ENCODE measurements at places on chromosomes 5 and 9.

- H3K27ac ChIP-seq = no peak overlapping the region
- no peaks in the 10 kb centered on the region for H3K36me3 ChIP-seq
- no peaks in the 10 kb centered on the region for H3K27me3 ChIP-seq
- no peak overlapping the region for H3K4me3 ChIP-seq
Observed at GRCh38 chr5:20113931-20114330, 125.9 kb upstream of the CDH18 start.

DNA sequence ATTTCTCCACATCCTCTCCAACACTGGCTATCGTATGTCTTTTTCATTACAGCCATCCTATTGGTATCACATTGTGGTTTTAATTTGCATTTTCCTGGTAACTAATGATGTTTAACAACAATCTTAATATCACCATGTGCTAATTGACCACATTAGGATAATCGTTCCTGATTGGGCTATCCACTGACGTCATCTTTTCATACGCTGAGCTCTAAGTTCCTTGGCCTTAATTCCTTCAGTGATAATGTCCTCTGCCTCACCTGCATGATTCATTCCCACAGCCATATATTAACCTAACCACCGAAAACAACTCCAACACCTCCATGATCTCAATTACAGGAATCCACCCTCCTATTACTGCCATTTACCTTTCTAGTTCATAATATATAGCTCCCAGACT is 547.9 kb upstream of the BRINP1 start:
- H3K27me3 ChIP-seq = peaks cover 2% of the 10 kb centered on the region
- no peak for DNase-seq
- no peak overlapping the region for H3K27ac ChIP-seq
- H3K4me1 ChIP-seq = no peaks in the 10 kb centered on the region
- no peak overlapping the region for H3K4me3 ChIP-seq

- H3K4me1 ChIP-seq = no peaks in the 10 kb centered on the region
- no peaks in the 10 kb centered on the region for H3K36me3 ChIP-seq
- no peak for DNase-seq
- H3K4me3 ChIP-seq = no peak overlapping the region
- no peak overlapping the region for H3K27ac ChIP-seq
- H3K27me3 ChIP-seq = no peaks in the 10 kb centered on the region
Observed at GRCh38 chr5:56984445-56984844, 32.5 kb upstream of the MIER3 start.

DNA sequence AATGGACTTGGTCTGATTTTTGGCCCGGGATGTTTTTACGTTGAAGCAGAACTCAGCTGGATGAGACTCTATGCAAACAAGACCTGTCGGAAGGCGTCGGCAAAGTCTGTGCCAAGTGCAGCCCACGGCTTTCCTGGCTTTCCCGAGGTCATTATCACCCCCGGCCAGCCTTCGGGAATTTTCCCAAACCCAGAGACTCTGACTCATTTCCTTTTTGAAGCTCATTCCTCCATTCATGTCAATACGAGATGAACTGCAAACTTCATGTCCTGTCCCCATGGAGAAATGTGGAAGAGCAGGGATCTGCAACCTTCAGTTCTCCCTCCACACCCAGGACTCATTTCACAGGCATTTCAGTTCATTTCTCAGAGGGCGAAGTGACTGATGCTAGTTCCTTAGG is 95.3 kb downstream of the IRX2 start:
- no peaks in the 10 kb centered on the region for H3K36me3 ChIP-seq
- H3K4me3 ChIP-seq = no peak overlapping the region
- DNase-seq = no peak
- no peaks in the 10 kb centered on the region for H3K27me3 ChIP-seq

DNA sequence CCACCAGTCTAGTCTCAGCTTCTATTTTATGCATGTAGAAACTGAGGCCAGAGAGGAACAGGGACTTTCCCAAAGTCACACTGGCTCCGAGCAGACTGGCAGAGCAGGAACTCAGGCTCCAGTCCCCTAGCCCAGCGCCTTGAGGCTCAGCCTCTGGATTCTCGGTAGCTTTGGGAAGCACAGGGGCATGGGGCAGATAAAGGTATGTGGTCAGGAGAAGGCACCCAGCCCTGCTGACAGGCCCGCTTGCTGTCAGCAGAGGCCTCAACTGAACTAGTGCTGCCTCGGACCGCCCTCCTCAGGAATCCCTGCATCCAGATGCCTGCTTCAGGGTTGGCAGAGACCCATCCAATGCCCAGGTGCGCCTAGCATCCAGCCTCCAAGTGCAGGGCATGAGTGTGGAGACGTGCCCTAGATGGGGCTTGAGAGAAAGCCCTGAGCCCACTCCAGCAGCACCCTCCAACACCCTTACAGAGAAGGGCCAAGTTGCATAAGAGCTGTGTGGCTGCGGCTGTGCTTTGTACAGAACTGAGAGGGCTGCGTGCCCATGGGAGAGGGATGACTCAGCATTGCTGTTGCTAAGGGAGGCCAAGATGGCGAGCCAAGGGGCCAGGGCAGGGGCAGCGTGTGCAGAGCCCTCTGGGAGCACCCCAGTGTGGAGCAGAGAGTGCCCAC is 168.6 kb downstream of the MACROH2A1 start:
- H3K27me3 ChIP-seq = peaks cover 4% of the 10 kb centered on the region
- H3K4me3 ChIP-seq = no peak overlapping the region
- H3K27ac ChIP-seq = no peak overlapping the region
- peaks cover 10% of the 10 kb centered on the region for H3K4me1 ChIP-seq
- no peak for DNase-seq

GRCh38 chr9:72477930-72478518 is 43.4 kb upstream of the TMC1 start:
- no peaks in the 10 kb centered on the region for H3K27me3 ChIP-seq
- no peak overlapping the region for H3K4me3 ChIP-seq
- H3K27ac ChIP-seq = peak overlapping the region; percentile 71
- no peak for DNase-seq
- peaks cover 12% of the 10 kb centered on the region for H3K4me1 ChIP-seq

DNA sequence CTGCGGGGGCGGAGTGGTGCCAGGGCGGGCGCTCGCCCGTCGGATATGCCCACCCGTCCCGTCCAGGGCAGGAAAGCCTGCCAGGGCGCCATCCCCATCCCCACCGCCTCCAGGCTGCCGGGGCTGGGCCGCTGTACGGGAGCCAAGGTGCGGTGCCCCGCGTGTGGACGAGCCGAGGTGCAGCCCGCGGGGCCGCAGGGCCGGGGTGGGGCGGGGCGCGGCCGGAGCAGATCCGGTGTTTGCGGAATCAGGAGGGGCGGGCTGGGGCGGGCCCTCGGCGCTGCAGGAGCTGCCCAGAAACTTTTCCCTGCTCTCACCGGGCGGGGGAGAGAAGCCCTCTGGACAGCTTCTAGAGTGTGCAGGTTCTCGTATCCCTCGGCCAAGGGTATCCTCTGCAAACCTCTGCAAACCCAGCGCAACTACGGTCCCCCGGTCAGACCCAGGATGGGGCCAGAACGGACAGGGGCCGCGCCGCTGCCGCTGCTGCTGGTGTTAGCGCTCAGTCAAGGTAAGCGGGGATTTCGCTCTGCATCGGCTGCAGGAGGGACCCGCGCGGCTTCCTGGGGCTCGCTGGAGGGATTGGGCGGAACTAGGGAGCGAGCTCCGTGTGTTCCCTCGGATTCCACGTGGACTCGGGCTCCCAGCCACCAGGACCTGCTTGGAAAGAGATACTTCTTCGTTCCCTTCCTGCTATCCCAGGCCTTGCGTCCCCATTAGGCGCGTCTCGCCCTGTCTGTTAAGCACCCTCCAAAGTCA is at the start of gene ITGA2:
ITGA2 (plus strand) TSS at position 328 of the 756 bp plus-strand sequence; CDS start at position 445, 117 bp downstream.
- H3K4me1 ChIP-seq = peaks cover 18% of the 10 kb centered on the region
- no peak within 1 kb of the TSS for H3K27ac ChIP-seq
- DNase-seq = peak; percentile 63
- peaks cover 24% of the 10 kb centered on the region for H3K27me3 ChIP-seq

- no peak overlapping the region for H3K4me3 ChIP-seq
- H3K27ac ChIP-seq = no peak overlapping the region
- peaks cover 11% of the 10 kb centered on the region for H3K4me1 ChIP-seq
Observed at GRCh38 chr5:2985718-2986117, 234.2 kb upstream of the IRX2 start.

DNA sequence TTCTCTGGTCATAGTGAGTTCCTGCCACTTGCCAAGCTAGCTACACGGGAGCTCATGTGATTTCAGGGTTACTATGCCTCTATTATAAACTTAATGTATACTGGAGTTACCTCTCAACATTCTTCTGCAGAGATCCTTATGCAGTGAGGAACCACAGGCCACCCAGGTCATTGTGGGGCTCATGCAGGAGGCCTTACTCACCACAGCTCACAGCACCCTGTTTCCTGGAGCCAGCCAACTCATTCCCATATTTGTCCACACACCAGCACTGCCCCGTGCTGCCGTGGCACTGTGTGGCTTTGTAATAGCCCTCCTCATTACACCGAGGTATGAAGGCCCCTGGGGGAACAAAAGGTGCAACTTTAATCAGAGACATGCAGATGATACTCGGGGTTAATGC is 520.0 kb downstream of the SPOCK1 start:
- no peaks in the 10 kb centered on the region for H3K27me3 ChIP-seq
- peaks cover 4% of the 10 kb centered on the region for H3K4me1 ChIP-seq
- H3K36me3 ChIP-seq = no peaks in the 10 kb centered on the region
- no peak for DNase-seq
- H3K4me3 ChIP-seq = no peak overlapping the region

GRCh38 chr9:27154908-27155307 is 45.9 kb downstream of the TEK start:
- no peak overlapping the region for H3K27ac ChIP-seq
- H3K27me3 ChIP-seq = no peaks in the 10 kb centered on the region
- peaks cover 9% of the 10 kb centered on the region for H3K4me1 ChIP-seq
- no peak overlapping the region for H3K4me3 ChIP-seq

DNA sequence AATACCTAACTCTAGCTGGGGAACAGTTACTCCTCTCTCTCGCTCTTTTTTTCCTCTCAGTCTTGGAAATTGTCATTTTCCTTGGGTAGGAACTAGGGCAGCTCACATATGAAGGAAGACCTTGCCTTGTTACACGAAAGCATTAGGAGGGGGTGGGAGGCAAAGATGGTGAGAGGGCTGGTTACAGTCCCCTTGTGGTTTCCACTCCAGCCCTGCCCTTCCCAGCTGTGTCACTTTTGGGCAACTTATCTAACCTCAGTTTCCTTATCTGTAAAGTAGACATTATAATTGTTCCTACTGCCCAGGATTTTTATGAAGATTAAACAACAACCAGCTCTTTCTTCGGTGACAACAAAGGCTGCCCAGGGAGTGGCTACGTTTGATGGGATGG is 196.2 kb upstream of the CLINT1 start:
- H3K4me1 ChIP-seq = peaks cover 6% of the 10 kb centered on the region
- no peak for DNase-seq
- H3K27ac ChIP-seq = no peak overlapping the region
- no peaks in the 10 kb centered on the region for H3K27me3 ChIP-seq

DNA sequence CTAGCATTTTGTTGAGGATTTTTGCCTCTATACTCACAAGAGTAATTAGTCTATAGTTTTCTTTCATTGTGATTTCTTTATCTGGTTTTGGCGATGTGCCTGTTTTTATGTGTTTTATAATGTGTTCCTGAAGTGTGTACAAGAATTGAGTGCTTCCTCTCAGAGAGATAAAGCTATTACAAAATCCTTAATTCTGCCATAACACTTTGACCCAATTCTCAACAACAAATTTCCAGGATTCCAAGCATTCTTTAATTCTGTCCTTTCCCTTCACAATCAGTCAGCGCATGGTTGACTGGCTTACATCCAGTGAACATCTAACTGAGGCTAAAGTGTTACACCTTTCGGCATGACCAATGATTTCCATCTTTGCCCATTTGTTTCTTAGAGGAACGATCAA is 282.9 kb upstream of the MVB12B start:
- DNase-seq = no peak
- no peak overlapping the region for H3K4me3 ChIP-seq
- peaks cover 4% of the 10 kb centered on the region for H3K36me3 ChIP-seq
- H3K27me3 ChIP-seq = no peaks in the 10 kb centered on the region

DNA sequence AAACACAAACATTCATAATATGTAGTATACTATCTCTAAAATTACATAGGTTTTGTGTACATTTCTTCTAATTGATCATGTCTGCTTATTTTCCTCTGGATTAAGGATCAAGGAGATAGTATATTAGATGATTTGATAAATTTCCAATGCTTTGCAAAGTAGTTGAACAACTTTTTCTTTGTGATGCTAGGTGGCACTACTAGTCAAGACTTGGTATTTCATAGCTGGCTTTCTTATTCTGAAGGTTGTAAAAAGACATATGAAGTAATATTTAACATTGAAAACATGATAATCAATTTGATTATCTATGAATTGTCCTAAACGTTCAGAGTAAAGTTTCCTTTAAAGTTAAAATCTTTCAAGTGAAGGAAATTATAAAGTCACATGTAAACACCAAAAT is 106.1 kb upstream of the FGF10 start:
- no peak for DNase-seq
- H3K36me3 ChIP-seq = peaks cover 18% of the 10 kb centered on the region
- H3K4me3 ChIP-seq = no peak overlapping the region
- H3K27me3 ChIP-seq = no peaks in the 10 kb centered on the region
- H3K27ac ChIP-seq = no peak overlapping the region

GRCh38 chr5:176471098-176471497 is 22.9 kb downstream of the FAF2 start:
- H3K4me1 ChIP-seq = peaks cover 2% of the 10 kb centered on the region
- H3K4me3 ChIP-seq = no peak overlapping the region
- no peaks in the 10 kb centered on the region for H3K27me3 ChIP-seq
- no peak for DNase-seq

- DNase-seq = no peak
- H3K4me3 ChIP-seq = no peak overlapping the region
- H3K36me3 ChIP-seq = peaks cover 4% of the 10 kb centered on the region
- peak overlapping the region; percentile 78 for H3K27ac ChIP-seq
- no peaks in the 10 kb centered on the region for H3K27me3 ChIP-seq
Observed at GRCh38 chr9:4850603-4851310, 58.0 kb downstream of the RCL1 start.

DNA sequence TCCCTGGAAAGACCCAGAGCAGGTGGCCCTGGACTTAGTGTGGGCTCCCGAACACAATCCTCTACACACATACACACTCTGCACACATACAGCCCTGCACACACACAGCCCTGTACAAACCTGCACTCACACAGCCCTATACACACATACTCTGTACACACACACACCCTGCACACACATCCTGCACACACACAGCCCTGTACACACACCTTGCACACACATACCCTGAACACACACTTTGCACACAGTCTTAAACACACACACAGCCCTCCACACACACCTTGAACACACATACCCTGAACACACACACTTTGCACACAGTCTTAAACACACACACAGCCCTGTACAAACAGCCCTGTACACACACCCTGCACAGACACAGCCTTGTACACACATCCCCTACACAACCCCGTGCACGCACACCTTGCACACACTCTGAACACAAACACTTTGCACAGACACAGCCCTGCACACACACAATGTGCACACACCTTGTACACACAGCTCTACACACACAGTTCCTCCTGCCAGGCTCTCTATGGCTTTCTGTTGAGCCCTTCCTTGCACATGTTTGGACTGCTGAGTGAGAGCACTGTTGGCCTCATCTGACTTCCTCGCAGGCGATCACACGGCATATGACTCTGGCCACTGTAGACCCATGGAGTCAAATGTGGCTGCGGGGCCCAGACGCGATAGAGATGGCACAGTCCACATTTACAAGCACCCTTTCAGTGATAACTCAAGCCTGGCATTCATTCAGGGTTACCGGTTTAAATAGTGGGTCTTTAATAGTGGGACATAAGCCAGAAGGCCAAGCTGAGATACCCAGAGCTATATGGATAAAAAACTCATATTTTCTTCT is 245.7 kb upstream of the IRX1 start:
- no peaks in the 10 kb centered on the region for H3K27me3 ChIP-seq
- no peaks in the 10 kb centered on the region for H3K4me1 ChIP-seq
- H3K27ac ChIP-seq = no peak overlapping the region
- H3K4me3 ChIP-seq = no peak overlapping the region
- no peak for DNase-seq
- H3K36me3 ChIP-seq = no peaks in the 10 kb centered on the region

- no peak for DNase-seq
- peaks cover 7% of the 10 kb centered on the region for H3K4me1 ChIP-seq
- no peaks in the 10 kb centered on the region for H3K36me3 ChIP-seq
- no peak overlapping the region for H3K27ac ChIP-seq
Observed at GRCh38 chr9:99466781-99467180, 244.7 kb downstream of the SEC61B start.

Measured in WTC11 (cell line).